ENCODE measurements at places on chromosomes 12 and 14.

GRCh38 chr14:54597795-54598443 lies 31.0 kb downstream of the SAMD4A start:
- no peak for DNase-seq

DNA sequence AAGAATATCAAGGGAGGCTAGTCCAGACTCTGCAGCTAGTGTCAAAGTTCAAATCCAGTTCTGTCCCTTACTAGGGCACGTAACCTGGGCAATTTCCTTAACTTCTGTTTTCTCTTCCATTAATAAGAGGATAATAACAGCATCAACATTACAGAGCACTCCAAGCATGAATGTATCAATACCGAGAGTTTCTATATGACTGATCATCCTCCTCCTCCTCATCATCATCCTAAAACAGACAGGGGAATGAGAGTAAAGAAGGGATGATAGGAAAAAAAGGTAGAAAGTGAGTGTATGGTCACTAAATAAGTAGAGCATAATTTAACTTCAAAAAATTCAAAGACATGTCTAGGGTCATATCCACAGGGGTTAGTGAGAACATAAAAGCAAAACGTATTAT lies 171.4 kb downstream of the NDUFA12 start:
- no peak for DNase-seq

- no peak for DNase-seq
Measured at GRCh38 chr12:52073531-52074381, 4.0 kb downstream of the ATG101 start.

DNA sequence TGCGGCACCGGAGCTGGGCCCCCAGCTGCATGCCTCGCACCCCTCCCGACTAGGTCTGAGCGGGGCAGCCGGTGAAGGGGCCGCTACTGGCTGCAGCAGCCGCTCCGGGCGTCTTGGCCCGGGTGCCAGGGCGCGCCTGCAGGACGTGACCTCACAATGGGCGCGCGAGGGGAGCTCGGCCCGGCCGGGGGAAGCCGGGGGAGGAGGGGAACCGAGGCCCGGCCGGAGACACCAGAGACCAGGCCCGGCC lies 353 bp downstream of the BAG5 start:
- DNase-seq, result no peak

GRCh38 chr14:68851078-68851477 lies 58.2 kb upstream of the ZFP36L1 start:
- no peak for DNase-seq

DNA sequence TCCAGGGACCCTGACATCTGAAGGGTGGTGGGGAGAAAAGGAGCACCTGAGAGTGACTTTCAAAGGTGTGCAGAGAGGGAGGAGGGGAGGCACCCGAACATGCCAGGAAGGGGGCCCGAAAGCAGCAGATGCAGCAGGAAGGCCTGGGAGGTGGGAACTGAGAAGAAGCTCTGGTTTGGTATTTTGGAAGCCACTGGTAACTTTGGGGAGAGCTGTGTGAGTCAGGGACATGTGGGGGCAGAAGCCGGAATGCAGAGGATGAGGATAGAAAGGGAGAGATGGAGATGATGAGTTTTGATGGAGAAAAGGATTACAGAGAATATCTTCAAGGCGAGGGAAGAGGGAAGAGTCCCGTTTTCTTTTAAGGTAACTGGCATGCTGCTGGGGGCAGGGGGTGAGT lies 50.1 kb downstream of the NRXN3 start:
- DNase-seq, result no peak

DNA sequence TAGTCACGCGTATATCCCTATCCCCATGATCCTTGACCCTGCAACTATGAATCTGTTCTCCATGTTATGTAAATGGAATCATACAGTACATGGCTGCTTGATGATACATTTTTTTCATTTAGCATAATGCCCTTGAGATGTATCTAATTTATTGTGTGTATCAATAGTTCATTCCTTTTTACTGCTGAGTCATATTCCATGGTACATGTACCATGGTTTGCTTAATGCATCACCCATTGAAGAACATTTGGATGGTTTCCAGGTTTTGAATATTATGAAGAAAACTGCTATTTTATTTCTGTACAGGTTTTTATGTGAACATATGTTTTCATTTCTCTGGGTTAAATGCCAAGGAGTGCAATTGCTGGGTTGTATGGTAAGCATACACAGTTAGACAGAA lies 4.0 kb upstream of the RNASE10 start:
- no peak for DNase-seq

GRCh38 chr12:64943686-64944085 lies 119.2 kb downstream of the TBC1D30 start:
- no peak for DNase-seq

GRCh38 chr14:72479461-72479931 lies 414.4 kb downstream of the DPF3 start:
- no peak for DNase-seq

DNA sequence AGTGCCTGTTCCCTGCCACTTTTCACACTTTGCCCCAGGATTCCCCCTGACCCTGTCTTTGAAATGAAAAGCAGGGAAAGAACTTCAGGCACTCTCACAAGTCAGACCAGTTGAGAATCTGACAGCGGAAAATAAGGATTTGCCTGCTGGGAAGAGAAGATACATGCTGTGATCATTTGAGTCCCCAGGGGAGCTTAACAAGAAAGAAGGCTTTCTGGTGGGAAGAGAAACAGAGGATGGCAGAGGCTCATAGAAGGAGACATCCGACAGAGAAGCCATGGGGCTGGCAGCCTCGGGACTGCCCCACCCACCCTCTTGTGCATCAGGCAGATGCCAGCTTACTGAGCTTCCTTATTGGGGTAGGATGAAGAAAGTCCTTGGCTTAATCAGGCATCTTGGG lies 11.9 kb downstream of the TTC9 start:
- no peak for DNase-seq

DNA sequence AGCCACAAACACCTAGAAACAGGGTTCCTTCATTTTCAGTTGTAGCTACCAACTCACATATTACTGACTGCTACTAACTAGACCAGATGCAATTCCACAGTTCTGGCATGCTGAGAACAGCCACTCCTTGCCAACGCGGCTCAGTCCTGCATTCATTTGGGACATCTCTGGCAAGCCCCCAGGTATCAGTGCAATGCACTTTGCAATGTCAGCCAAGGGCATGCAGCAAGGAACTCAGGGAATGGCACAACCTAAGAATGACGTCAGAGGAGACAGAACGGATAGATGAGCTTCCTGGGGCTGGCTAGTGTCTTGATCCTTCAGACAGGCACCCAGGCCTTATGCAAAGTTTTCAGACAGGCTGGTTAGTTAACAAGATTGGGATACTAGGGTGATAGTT lies 29.6 kb downstream of the MAP3K9 start:
- DNase-seq, result no peak

DNA sequence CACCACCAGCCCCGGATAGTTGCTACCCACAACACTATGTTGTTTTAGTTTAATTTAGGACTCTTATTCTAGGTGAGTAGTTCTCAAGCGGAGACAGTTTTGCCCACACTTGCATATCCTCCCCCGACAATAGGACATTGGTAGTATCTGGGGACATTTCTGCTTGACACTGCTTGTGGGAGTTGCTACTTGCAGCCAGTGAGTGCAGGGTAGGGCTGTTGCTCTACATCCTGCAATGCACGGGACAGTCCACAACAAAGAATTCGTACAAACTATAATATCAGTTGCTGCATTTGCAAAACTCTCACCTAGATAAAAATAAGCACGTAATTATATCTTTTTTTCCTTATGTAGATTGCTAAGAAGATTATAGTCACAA lies 111.8 kb upstream of the DNM1L start:
- DNase-seq, result no peak

- DNase-seq, result no peak
Measured at GRCh38 chr12:53014709-53015108, 8.5 kb downstream of the EIF4B start.

DNA sequence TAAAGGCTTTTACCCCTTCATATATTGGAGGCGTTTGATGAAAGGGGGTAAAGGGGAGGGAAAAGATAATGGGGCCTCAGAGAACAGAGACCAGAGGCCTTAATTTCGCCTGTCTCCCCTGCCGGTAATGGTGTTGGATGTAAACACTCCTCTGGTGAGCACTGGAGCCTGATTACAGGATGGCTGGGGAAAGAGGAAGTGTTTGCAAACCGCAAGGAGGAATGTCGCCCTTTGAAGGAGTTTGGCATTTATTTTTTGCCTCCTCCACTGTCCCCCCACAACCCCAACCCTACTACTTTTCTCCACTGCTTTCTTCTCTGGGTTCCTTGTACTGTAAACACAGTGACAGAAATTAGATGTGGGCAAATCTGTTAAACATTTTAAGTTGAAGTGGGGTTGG lies 211.9 kb upstream of the TBX3 start:
- no peak for DNase-seq

GRCh38 chr14:104800771-104801519 lies at the start of gene ZBTB42:
Gene ZBTB42, plus strand, starts transcription at chr14:104801101. Its CDS starts 97 bp downstream, at chr14:104801198.
- DNase-seq, result peak; percentile 50

DNA sequence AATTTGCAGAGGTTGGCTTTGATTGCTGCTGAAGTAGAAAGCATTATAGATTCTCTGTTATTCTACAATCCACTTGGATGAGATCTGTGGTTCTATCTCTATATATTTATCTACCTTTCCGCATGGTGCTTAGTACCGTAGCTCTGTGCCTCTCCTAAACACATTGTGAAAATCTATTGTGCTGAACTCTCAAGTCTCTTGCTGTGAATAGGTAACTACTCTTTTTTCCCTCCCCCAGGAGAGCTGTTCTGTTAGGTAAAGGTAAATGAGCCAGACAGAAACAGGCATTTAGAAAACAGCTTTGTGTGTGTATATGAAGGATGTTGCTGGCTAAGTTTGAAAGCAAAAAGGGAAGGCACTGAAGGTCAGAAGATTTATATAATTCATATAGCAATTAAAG lies 112.6 kb downstream of the BRMS1L start:
- no peak for DNase-seq

DNA sequence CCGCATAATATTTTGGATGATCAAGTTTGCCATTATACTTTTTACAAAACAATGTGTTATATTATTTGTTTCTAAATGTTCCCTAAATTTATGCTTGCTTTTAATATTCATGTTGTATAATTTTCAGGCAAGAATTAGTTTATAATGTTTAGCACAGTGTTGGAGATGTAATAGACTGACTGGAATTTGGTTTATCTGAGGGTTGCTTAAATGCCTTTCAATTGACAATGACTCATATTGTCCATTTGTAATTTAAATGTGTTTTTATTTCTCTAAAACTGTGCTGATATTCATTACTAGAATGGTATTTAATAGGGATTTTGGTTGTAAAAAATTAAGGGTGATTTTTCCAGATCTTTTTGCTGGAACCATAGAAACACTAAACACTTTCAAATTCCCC lies 788.4 kb downstream of the SLC6A15 start:
- no peak for DNase-seq

Data from natural killer cell (primary cell).